ENCODE measurements at places on chromosomes 7 and 10.

GRCh38 chr10:102870221-102870620 lies 951 bp downstream of the AS3MT start:
- DNase-seq = no peak

DNA sequence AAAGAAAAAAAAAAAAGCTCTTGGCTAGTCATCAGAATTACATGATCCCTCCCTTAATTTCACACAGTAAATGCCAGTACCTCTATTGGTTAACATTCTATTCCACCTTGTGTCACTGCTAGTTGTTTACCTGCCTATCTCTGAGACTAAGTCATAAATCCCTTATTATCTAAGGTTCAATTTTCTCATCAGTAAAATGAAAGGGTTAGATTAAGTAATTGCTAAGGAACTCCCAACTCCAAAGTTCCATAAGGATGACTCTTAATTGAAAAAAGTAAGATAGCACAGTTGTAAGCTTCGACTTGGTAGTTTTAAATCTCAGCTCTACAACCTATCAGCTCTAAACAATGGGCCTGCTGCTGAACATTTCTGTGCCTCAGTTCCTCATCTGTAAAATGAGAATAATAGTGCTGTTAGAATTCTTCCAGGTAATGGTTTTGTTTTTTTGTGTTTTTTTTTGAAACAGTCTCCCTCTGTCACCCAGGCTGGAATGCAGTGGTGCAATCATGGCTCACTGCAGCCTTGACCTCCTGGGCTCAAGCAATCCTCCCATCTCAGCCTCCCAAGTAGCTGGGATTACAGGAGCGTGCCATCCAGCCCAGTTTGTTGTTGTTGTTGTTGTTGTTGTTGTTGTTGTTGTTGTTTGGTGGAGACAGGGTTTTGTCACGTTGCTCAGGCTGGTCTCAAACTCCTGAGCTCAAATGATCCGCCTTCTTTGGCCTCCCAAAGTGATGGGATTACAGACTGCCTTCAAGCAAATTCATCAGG lies 35.6 kb downstream of the SRPK2 start:
- DNase-seq = no peak

GRCh38 chr10:84065804-84066601 lies 73.3 kb upstream of the GHITM start:
- DNase-seq = no peak

DNA sequence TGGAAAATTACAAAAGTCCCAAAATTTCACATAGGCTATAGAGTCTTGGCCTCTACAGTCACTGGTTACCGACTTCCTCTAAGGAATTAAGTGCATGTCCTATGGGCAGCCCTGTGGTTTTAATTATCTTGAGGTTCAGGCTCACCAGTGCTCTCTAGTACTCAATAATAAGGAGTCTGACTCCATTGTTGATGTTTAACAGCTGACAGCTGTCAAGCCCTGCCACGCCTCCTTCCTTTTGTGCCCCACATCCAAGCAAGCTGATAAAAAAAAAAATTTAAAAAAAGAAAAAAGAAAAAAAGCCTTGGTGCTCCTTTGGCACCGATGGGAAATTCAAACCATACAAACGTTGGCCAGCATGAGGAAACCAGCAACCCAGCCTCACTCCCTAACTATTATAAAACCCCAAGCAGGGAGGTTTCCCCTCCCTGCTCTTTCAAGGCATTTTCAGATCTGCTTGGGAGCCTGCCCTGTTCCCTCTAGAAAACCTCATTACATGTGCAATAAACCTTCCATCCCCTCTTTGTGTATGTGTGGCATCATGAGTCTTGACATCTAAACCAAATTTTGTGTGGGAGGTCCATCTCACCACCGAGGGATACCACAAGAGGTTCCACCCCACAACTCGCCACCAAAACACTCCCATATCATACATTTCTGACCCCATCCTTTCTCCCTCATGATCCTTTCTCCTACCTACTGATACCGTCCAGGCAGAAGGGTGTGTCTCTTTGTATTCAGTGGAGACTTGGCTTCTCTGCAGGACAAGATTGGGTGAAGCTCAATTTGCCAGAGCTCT lies 70.9 kb upstream of the CCDC71L start:
- no peak for DNase-seq

- no peak for DNase-seq
Observed at GRCh38 chr7:144534655-144535395, 131.3 kb upstream of the NOBOX start.

- no peak for DNase-seq
Observed at GRCh38 chr10:87694011-87694794, 34.5 kb downstream of the PAPSS2 start.

Measured in activated CD8-positive, alpha-beta memory T cell treated with anti-CD3 and anti-CD28 coated beads, Interleukin-2, amount 50 U/mL, for 4 hours (primary cell).